CD4-positive, alpha-beta memory T cell (primary cell): ENCODE measurements at places on chromosomes 7 and 10. TPM values are rescaled to one million over a fixed set of nuclear protein-coding genes. Genes with fewer than 3 reads are reported as not detected.

The UNCX gene
- not detected for polyA plus RNA-seq

The GNGT1 gene
- polyA plus RNA-seq: not detected

The TMEM26 gene
- polyA plus RNA-seq: not detected

The VPS37D gene
- polyA plus RNA-seq: not detected

The GFRA1 gene
- polyA plus RNA-seq: not detected

The IGF2BP3 gene
- not detected for polyA plus RNA-seq

The TEX47 gene
- not detected for polyA plus RNA-seq

The TAS2R3 gene
- polyA plus RNA-seq: not detected

The CRPPA gene
- polyA plus RNA-seq: 0.26 TPM

The SFXN4 gene
- polyA plus RNA-seq: 13.9 TPM

The AGBL3 gene
- 0.91 TPM for polyA plus RNA-seq

The GLCCI1 gene
- 21.9 TPM for polyA plus RNA-seq

The GPER1 gene
- polyA plus RNA-seq: not detected

The TRIM50 gene
- polyA plus RNA-seq: not detected
